ENCODE measurements at places on chromosomes 2 and 18.

- no peak for DNase-seq
Observed at GRCh38 chr18:7953095-7953958, 386.2 kb downstream of the PTPRM start.

- no peak for DNase-seq
Observed at GRCh38 chr2:103780088-103780702, 1018.4 kb downstream of the TMEM182 start.

- DNase-seq = no peak
Observed at GRCh38 chr2:73301636-73302035, 8.3 kb upstream of the EGR4 start.

DNA sequence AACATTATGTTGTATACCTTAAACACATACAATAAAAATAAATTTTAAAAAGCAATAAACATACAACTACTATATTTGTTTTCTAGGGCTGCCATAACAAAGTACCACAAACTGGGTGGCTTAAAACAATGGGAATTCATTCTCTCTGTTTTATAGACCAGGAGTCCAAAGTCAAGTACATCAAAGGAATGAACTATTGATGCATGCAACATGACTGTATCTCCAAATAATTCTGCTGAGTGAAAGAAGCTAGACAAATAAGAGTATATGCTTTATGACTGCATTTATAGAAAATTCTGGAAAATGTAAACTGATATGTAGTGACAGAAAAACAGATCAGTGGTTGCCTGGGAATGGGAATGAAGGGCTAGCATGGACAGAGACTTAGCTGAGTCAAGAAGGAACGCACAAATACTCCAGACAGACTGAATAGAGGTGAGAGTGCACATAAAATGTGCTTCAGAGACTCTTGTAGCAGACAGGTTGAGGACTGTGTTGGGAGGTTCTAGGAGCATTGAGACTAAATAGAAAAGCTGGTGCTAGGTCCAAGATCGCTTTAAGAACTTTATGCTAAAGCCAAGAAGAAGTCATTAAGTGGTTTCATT is 11.0 kb upstream of the PLA2R1 start:
- DNase-seq = no peak

- no peak for DNase-seq
Observed at GRCh38 chr2:8595428-8595805, 86.4 kb upstream of the ID2 start.

DNA sequence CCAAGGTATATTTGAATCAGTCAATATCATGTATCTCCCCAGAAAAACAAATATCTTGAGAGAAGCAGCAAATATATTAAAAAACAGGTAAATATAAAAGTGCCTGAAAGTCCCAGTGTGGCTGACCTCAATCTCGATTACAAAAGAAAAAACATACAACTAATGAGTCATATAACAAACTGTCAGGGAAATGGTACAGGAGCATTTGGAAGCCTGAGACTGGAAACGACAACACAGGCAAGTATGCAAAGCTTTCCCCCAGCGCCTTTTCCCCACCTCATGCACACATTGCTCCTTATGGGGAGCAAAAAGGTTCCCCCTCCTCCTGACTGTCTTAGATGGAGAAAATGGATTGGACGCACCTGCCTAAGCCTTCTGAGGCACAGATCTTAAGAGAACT is 230.7 kb downstream of the TMX3 start:
- no peak for DNase-seq

- no peak for DNase-seq
Observed at GRCh38 chr2:177883177-177883576, 189.4 kb downstream of the PDE11A start.
